ENCODE measurements at places on chromosomes 5 and 9. TPM values are rescaled to one million over a fixed set of nuclear protein-coding genes. Genes with fewer than 3 reads are reported as not detected.

DNA sequence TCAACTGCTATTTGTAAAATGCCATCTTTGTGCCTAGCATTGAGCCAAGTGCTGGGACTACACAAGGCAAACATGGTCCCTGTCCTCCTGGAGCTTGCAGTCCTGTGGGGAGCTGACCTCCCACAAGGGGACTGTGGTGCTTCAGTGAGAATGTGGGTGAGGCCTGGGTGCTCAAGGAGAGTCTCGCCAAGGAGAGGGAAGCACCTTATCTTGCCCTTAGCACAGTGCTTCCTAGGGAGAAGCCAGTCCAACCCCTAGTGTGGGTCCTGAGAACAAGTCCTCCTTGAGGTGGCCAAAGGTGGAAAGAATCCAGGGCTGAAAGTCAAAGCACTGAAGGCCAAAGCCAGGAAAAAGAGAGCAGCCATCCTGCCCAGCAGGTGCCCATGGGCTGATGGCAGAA, 31.1 kb upstream of the MVB12B start:
- no peak for DNase-seq

DNA sequence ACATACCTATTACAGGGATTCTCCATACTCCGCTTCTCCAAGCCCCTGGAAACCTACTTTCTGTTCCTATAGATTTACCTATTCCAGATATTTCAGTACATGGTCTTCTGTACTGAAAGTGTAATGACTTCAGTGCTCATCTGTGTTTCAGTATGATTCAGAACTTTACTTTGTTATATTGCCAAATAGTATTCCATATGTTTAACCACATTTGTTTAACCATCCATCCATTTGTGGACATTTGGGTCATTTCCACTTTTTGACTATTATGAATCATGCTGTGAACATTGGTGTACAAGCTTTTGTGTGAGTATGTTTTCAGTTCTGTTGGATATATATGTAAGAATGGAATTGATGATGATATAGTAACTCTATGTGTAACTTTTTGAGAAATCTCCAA, 188.9 kb downstream of the PDZD2 start:
- no peak for DNase-seq

- no peak for DNase-seq
These were observed 77.5 kb downstream of the CERT1 start for GRCh38 chr5:75433814-75434506.

The PFN3 gene
- not detected for total RNA-seq

DNA sequence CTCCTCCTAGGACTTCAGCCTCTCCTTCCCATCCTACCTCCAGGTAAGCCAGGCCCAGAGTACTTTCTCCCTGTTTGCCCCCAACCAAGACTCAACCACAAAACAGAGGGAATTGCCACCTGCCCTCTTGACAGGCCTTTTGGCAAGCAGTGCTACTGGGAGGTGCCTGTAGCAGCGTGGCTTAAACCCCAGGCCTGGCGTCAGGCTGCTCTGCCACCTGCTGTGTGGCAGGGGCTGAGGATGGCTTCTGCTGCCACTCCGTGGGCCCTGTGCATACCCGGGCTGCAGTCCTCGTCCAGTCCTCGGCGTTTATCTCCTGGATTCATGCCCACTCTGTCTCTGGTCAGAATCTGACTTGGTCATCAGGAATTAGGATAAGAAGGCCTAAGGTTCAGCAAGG, 163.1 kb downstream of the PAX5 start:
- no peak for DNase-seq

- DNase-seq, result no peak
These were observed 76.5 kb downstream of the C9orf152 start for GRCh38 chr9:110131499-110131898.

The TJP2 gene
- 67.0 TPM for total RNA-seq

Measured in cardiac septum (tissue), 1 donor.